ENCODE measurements at places on chromosomes 7 and 10.

GRCh38 chr10:110597476-110597875, 30.0 kb downstream of the SMC3 start:
- no peak for DNase-seq

- no peak for DNase-seq
Measured at GRCh38 chr7:152735443-152736004, 24.0 kb upstream of the ACTR3B start.

GRCh38 chr10:63265222-63265617, 132.1 kb downstream of the NRBF2 start:
- peak; percentile 43 for DNase-seq

- no peak for DNase-seq
Measured at GRCh38 chr7:26183545-26184280, 16.8 kb downstream of the HNRNPA2B1 start.

- no peak for DNase-seq
Measured at GRCh38 chr7:149100821-149101220, 10.3 kb upstream of the ZNF786 start.

- DNase-seq: peak; percentile 97
Measured at GRCh38 chr10:46523962-46524471, 32.4 kb downstream of the GPRIN2 start.

DNA sequence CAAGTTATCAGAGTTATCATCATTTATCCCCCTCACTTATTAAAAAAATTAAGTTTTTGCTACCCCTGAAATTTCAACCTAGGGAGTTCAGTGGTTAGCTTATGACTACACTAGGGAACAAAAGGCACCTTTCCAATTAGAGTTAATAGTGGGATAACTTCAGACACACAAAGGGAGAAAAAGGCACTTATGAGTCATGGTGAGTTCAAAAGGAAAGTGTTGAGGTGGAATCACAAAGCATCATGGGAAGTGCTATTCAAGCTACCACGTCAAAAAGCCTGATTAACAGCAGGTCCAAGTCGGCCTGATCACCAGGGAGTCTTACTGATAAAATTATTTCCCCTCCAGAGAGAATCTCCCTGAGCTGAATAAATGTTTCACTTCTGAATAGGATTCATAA, 165.7 kb downstream of the C7orf25 start:
- peak; percentile 22 for DNase-seq

DNA sequence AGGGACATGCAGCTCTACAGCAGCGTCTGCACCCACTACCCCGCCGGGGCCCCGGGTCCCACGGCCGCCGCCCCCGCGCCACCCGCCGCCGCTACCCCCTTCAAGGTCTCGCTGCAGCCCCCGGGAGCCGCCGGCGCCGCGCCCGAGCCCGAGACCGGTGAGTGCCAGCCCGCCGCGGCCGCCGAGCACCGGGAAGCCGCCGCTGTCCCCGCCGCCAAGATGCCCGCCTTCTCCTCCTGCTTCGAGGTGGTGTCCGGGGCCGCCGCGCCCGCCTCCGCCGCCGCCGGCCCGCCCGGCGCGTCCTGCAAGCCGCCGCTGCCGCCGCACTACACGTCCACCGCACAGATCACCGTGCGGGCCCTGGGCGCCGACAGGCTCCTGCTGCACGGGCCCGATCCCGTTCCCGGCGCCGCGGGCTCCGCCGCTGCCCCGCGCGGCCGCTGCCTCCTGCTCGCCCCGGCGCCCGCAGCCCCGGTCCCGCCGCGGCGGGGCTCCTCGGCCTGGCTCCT, 631 bp downstream of the OTUD1 start:
- no peak for DNase-seq

DNA sequence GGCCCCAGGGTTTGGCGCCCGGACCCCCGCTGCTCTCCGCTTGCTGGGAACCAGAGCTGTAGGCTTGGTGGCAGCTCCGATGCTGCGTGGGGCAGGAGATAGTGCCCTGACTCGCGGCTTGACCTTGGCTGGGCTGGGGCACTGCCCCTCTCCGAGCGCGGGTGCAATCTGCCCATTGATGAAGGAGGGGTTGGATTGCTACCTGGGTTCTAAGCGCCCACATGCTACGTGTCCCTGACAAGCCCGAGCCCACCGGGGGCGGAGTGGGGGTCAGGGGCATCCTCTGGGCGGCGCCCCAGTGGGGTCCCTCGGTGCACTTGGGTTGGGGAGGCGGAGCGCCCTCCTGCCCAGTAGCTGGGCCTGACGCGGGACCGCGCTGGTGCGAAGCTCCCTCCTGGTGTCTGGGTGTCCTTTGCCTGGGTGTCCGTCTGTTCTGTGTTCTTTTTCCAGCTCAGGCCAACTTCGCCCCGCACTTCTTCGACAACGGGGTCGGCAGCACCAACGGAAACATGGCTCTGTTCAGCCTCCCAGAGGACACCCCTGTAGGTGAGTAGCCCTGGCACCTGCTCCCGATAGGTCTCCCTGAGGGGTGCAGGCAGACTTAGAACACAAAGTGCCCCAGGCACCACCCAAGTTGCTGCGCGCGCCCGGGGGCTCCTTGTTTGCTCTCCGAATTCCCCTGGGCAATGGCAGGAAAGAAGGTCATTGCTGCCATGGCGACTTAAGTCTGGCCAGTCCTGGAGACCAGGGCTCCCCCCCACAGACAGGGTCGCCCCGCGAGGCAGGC, 900 bp downstream of the CDHR1 start:
- DNase-seq: no peak

DNA sequence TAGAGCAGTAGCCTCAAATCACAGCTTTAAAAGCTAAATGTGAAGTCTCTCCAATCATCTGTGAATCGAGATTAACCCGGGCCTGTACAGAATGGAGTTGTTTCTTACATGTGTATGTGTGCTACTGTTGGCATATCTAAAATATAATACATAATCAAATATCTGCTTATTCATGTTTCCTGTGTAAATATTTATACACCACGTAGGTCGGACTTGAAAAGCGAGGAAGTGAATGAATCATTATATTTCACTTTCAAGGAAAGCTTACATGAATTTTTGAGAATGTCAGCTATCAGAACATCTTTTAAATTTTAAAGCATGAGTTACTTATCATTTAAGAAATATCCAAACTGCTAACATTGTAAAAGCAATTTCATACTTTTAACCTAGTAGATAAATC, 233.3 kb downstream of the SLC25A13 start:
- peak; percentile 14 for DNase-seq

- DNase-seq: no peak
Measured at GRCh38 chr10:33524966-33525365, 190.5 kb upstream of the NRP1 start.

GRCh38 chr10:24456322-24456721, 247.4 kb downstream of the KIAA1217 start:
- DNase-seq: peak; percentile 97

DNA sequence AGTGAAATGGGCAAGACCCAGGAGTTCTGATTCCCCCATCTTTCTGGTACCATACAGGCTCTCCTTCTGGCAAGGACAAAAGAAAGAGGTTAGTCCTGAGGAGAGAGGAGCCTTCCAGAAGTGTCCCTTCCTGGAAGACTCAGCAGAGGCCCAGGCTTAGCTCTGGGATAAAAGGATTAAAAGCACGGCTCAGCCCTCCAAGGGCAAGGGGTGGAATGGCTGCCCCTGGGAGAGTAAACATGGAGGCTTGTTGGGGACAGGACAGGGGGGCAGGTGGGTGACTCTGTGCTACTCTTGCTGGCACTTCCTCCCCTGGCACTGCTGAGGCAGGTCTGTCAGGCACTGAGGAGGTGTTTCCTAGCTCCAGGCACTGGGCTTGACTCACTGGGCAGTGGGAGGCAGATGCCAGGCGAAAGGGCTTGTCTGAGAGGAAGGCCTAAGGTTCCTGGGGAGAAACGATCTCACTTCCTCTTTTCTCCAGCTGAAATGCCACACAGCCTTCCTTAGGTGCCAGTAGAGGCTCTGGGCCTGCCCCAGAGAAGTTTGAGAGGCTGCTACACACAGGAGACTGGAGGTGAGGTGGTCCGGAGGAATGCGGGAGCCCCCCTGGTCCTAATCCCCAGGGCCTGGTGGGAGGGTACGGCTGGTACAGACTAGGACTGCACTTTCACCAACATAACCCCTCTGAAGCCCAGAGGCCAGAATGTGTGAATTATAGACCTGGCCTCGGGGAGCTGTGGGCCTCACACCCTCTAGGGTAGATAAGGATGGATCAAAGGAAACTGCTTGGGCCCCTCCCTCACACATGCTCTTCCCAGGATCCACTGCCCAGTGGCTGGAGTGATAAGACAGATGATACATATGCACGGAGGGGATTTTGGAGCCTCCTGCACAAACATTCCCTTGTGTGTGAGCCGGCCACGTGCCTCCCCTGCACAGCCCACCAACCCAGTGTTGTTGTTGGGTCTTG, 63.2 kb upstream of the PODXL start:
- no peak for DNase-seq

DNA sequence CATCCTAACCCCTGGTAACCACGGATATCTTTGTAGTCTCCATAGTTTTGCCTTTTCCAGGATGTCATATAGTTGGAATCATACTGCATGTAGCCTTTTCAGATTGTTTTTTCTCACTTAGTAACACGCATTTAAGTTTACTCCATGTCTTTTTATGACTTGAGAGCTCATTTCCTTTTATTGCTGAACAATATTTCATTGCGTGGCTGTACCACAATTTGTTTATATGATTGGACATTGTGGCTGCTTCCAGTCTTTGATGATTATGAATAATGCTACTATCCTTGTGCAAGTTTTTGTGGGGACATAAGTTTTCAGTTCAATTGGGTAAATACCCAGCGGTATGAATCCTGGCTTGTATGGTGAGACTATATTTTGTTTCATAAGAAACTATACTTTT, 60.8 kb downstream of the AOAH start:
- no peak for DNase-seq

DNA sequence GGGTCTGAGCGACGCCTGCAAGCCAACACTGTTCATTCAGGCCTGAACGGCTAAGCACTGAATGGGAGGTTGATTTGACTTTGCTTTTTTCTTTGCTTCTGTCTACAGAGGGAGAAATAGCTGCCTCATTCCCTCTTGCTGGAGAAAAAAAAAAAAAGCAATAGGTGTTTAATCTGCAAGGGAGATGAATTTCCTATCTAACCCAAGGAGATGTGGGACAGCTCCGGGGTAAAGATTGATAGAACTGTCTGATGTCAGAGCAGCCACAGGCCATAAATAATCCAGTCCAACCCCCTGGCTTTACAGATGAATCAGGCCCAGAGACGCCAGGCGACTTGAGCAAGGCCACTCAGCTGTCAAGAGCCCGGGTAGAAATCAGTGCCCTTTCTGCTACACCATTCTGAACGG, 168.0 kb downstream of the ARHGAP12 start:
- no peak for DNase-seq

GRCh38 chr10:67780759-67781538, 57.0 kb downstream of the DNAJC12 start:
- no peak for DNase-seq

GRCh38 chr10:18005781-18006456, 54.2 kb downstream of the SLC39A12 start:
- DNase-seq: peak; percentile 83

GRCh38 chr10:71643904-71644303, 75.7 kb downstream of the C10orf105 start:
- no peak for DNase-seq

- no peak for DNase-seq
Measured at GRCh38 chr7:20958572-20958971, 171.9 kb upstream of the SP8 start.

DNA sequence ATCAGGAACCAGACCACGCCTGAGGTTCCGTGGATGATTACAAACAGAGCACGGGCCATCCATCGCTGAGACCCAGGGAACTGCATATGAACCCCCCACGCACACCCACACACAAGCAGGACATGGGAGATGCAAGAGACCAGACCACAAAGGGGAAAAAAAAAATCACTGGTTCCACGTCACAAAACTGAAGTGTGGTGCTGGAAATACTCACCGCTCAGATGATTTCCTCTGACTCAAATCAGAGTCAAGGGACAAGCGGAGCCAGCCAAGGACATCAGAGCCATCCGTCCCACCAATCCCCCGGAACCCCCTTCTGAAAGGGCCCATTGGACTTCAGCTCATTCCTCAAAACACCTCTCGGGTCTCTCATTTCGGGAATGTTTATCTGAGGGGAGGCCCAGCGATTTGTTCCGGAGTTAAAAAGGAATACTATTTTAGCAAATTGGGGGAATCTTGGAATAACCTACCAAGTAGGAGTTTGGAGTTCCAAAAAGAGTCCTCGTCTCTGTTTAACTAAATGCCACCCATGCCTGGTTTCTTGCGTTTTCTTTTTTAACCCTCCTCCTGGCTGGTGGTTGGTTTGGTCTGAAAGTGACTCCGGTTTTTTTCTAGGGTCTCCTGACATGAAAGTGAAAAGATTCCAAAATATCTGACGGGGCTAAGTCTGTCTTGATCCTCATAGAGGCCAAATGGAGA, 15.0 kb downstream of the SNX8 start:
- DNase-seq: peak; percentile 88

GRCh38 chr10:2610946-2611345, 456.4 kb upstream of the PFKP start:
- no peak for DNase-seq

DNA sequence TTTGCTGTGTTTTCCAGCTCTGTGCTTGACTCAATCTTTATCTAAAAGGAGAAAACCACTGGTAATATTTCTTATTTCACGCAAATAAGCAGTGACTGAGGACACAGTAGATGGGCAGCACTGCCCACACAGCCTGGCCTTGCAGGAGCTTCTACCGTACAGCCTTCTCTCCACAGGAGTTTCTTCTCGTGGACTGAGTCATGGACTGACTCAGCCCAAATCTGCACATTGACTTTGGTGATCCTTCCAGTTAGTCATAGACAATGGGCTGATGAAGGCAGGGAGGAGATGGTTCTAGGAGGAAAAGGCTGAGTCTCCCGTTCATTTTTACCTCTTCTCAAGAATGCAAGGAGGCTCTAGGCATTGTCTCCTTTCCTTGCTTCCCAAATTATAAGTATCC, 200.7 kb downstream of the RAPGEF5 start:
- DNase-seq: peak; percentile 78
